ENCODE measurements at places on chromosomes 1 and 21.

DNA sequence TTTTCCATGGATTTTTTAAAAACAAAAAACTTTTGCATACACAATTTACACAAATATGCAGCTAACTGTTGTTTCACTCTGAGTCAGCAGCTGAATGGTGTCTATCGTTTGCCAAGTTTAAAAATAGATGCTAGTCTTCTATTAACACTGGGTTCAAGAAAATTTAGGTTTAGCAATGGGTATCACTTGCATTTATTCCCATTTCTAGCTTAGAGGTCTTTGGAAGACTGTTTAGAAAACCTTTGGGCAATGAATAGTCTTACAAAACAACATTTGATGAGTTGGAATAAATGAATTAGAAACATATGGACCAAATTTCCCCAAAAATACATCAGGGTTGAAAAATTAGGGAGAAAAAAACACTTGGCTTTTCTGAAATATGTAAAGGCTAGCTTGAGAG is 165.8 kb downstream of the LYPLAL1 start:
- no peak for DNase-seq

- DNase-seq: peak; percentile 66
Measured at GRCh38 chr1:110060034-110060661, 10.3 kb downstream of the ALX3 start.

GRCh38 chr1:2125350-2126211 is 69.0 kb downstream of the FAAP20 start:
- no peak for DNase-seq

- no peak for DNase-seq
Measured at GRCh38 chr1:16922885-16923431, 1.2 kb downstream of the CROCC start.

DNA sequence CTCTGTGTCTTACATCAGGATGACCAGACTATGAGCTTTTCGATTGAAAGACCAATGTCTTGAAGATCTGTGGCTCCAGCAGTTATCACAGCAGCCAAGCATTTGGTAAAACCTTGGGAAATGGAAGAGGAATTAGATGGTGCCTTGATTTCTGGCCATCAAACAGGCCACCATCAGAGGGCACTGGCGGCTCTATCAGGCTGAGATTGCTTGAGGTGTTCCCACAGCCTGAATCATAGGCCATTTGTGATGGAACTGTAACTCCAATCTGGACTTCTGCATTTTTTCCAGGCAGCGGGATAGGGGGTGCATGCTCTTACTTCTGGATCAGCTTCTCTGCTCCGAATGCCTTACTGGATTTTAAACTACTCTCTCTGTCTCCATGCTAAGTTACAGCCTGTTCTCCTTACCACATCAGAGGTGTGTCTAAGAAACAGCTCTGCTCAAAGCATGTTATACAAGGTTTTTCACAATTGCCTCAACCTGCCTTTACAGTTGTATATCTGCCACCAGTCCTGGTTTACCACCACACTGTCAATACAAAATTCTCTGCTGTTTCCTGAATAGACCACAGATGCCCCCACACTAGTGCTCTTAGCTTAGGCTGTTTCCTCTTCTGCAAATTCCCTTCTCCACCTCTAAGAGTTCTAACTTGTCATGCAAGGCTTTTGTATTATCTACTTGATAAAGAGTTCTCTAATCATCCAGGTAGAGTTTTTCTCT is 180.9 kb downstream of the PTGER3 start:
- DNase-seq: no peak

GRCh38 chr1:20423169-20423795 is 62.7 kb downstream of the CAMK2N1 start:
- no peak for DNase-seq
